HT-29 (cell line): ENCODE measurements at places on chromosomes 3 and 15. TPM values are rescaled to one million over a fixed set of nuclear protein-coding genes. Genes with fewer than 3 reads are reported as not detected.
A peak's percentile ranks its signal among the peaks of the same experiment; 100 is the strongest.

- no peak for DNase-seq
These were observed 631 bp upstream of the MFGE8 start for GRCh38 chr15:88913850-88914169.

DNA sequence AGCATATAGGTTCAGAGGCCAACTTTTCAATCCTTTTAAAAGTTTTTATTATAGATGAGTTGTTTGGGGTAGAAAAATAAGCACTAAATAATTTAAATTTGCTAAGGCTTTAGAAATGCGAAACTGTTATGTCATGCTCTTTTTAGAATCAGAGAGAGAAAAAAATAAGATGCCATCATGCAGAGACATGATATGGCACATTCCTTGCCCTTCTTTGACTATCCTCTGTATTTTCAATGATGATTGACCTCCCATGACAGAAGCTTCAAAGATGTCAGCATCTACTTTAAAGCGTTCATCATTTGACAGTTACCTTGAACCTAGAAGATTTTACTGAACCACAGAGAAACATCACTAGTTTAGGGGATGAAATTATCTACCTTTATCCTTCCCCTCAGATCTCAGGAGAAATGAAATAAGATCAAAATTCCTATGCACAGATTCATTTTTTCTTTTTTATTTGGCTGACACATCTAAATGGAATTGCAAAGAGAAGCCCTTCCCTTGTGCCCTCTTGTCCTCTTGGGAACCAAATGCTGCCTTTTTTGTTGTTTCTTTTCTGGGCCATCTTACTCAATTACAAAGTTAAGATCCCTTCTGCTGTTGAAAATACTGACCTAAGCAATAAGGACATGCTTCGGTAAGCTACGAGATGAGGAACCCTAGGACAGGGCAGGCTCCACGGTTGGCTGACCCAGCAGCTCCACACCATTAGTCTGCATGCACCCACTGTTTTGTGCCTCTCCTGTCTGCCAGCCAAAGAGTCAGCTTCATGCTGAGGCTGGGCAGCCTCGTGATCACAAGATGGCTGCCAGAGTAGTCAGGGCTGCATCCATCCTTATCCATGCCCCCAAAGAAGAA lies 289.7 kb upstream of the TPM1 start:
- no peak for DNase-seq

Gene USP50
- total RNA-seq = not detected in 2 replicates

Gene CCR9
- not detected in 2 replicates for total RNA-seq

Gene TMEM207
- total RNA-seq = not detected in 2 replicates

Gene OIP5
- total RNA-seq = 40.2 and 46.1 TPM in 2 replicates

DNA sequence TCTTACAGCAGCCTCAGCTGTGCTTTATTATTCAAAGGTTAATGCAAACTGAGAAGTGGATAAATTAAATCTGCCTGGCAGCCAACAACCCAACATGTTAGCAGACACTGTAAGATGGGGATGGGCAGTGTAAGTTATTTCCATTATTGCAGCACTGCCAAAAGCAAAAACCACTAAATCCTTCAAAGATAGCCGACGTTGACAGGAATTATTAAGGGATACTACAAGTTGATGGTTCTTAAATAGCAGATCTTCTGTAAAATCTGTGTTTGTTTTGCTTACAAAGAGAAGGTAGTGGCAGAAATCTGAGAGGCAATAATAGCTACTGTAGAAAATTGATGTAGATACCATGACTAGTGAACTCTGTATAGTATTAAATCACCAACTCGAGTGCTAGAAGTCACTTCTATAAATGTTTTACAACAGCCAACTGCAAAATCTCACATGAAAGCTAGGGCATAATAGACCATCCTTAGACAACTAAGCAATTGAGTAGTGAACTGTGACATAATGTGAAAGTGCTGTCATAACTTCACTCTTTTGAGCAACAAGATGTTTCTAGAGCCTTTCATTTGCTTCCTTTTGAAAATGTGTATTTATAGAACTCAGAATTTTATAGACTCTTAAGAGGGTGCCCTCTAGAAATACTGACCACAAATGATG lies 278.6 kb downstream of the UBE2E2 start:
- DNase-seq = no peak

DNA sequence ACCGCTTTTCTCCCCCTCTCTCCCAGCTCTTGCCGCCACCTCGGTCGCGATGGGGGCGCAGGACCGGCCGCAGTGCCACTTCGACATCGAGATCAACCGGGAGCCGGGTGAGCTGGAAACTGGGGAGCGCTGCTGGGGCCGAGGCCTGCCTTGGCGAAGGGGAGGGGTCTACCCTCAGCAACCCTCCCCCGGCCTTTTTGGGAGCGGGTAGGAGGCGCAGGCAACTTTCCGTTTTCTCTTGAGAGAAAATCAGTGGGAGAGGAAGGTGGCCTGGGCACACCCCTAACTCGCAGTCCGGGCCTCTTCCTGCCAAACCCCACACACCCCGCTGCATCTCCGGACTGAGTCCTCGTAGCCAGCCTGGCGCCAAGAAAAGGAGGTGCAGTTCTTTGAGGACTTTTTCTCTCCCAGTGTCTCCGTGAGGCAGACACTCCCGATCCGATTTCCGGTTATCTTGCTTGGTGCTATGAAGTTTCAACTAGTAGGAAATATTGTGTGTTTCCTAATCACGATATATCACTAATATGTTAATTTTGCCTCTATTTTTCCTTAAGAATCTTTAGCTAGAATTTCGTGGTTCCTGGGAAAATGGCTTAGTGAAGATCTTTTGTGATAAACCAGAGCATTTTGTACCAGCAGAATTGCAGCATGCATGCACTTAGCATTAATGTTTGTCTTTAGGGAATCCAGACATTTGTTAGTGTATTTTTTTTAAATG lies 631 bp downstream of the NKTR start:
- DNase-seq = peak; percentile 61

- no peak for DNase-seq
These were observed 96.0 kb downstream of the RPLP1 start for GRCh38 chr15:69548395-69549180.

DNA sequence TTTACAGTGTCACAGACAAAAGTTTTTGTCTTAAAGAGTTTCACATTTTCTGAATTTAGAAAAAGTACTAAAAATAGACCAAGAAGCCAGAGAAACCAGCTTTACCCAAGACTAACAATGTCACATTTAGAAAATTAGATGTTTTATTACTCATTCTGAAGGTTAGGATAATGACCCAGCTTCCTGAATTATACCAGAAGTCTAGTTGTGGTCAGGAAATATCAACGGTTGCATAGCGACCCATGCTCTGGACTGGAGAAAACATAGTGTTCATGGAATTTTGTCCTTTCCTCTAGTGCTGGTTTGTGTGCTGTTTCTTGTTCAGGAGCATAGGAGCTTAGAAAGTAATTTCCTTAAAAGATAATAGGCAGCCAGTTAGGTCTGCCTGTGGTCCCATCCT lies 59.0 kb downstream of the DPPA2 start:
- DNase-seq = peak; percentile 40

DNA sequence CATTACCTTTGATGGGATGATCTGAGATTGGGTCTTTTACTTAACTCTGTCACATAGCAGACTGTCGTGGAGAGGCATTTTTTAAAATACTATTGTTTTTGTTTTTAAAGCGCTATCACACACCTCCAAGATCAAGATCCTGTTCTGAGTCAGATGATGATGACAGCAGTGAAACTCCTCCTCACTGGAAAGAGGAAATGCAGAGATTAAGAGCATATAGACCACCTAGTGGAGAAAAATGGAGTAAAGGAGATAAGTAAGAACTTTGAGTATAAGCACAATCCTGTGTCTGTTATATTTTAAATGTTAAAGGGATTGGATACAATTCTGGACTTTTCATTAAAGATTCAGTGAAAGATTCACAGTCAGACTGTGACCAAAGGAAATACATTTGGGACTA lies 18.4 kb upstream of the ZBTB47 start:
- no peak for DNase-seq
